Motor neuron (in vitro differentiated cells): ENCODE measurements at places on chromosomes 5 and 9.

GRCh38 chr5:54363669-54364068, 53.3 kb upstream of the ARL15 start:
- ATAC-seq = no peak

DNA sequence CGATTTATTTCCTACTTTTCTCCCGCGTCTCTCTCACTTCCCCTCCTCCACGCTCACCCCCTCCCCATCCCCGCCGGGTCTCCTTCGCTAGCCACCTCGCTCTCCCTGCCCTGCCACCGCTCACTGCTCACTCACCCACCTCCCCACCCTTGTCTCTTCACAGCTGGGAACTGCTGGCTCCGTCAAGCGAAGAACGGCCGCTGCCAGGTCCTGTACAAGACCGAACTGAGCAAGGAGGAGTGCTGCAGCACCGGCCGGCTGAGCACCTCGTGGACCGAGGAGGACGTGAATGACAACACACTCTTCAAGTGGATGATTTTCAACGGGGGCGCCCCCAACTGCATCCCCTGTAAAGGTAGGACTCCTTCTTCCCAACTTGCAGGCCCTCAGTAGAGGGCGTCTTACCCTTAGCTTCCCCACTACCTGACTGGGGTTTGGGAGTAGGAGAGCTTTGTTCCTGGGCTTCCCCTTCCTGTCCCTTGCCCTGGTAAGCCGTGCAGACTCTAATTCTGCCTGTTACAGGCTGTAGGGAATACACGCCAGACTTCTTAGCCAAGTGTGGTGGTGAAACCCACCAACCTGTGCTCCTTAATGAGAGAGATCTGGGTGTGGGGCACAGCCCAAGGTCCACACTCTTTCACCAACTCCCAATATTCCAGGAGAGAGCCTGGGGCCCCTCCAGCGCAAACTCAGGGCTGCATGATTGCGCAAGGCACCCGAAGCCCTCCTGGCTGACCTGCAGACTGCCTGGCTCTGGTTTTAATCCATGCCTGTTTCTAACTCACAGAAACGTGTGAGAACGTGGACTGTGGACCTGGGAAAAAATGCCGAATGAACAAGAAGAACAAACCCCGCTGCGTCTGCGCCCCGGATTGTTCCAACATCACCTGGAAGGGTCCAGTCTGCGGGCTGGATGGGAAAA, 2.5 kb downstream of the FST start:
- peak; percentile 6 for ATAC-seq

DNA sequence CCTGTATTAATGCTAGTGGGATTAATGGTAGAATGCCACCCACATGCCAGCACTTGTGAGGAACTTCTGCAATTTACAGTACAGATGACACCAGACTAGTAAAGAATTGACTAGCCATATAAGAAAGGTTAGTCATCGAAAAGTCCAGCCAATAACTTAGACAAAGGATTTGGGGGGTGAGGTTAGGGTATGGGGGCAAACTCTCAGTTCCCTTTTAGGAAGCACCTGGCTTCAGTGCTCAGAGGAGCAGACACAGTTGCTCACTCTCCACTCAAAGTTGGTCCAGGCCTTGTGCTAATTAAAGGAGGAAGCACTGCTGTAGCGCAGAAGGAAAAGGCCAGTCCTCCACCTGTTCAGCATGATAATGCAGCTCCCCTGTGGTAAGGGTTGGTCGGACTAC, 25.2 kb downstream of the TGFBR1 start:
- ATAC-seq = no peak

- ATAC-seq = peak; percentile 76
Measured at GRCh38 chr9:93223260-93224180, 39.6 kb downstream of the WNK2 start.

DNA sequence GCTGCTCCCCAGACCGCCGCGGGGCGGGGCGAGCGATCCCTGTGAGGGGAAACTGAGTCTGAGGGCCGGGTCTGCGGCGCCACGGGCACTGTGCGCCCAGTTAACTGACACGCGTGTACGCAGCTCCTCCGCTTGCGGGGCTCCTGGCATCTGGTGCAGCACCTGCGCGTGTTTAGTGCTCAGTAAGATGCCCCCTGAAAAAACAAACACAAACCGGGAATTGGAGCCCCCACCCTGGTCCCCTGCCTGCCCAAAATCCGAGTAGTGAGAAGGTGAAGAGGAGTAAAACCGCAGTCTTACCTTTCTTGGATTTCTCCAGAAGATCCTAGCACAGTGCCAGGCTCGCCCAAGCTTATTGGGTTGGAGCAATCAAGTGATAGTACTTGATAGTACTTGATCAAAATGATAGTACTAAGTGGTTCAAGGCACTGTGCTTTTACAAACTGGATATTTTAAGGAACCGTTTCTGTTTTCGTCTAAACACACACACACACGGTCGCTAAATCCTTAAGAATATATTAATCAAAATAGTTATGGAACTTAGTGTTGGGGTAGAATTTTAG, 2.7 kb upstream of the TRAF1 start:
- no peak for ATAC-seq

- no peak for ATAC-seq
Measured at GRCh38 chr9:34362614-34363214, 14.0 kb downstream of the MYORG start.

DNA sequence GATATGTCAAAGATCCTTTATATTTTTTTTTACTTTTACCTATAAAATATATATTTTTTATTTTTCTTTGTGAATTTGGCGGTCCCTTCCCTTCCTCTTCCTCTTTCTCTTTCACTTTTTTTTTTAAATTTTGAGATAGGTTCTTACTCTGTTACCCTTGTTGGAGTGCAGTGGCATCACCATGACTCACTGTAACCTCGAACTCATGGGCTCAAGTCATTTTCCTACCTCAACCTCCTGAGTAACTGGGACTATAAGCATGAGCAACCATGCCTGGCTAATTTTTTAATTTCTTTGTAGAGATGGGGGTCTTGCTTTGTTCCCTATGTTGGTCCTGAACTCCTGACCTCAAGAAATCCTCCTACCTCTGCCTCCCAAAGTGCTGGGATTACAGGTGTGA, 258.0 kb upstream of the CLINT1 start:
- ATAC-seq = no peak

DNA sequence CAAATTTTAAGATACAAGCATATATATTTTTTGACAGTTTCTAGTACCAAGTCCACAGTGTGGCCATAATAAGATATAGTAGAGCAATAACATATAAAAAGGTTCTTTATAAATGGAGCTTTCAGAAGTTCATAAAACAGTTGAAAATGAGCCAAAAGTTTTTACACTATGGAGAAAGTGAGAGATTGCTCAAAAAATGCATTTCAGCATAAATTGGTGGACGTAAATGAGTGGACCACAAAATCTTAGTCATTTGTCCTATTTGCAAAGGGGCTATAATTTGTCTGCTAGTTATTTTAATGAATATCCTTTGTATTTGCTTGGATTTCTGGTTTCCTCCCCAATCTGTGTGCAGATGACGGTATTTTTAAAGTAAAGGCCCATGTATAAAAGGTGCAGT, 159.4 kb upstream of the DAP start:
- no peak for ATAC-seq

- no peak for ATAC-seq
Measured at GRCh38 chr9:89609426-89610006, 4.7 kb downstream of the GADD45G start.

- no peak for ATAC-seq
Measured at GRCh38 chr9:15711531-15711930, 158.7 kb downstream of the CCDC171 start.

GRCh38 chr9:135487281-135488012, 7.9 kb downstream of the PPP1R26 start:
- no peak for ATAC-seq

DNA sequence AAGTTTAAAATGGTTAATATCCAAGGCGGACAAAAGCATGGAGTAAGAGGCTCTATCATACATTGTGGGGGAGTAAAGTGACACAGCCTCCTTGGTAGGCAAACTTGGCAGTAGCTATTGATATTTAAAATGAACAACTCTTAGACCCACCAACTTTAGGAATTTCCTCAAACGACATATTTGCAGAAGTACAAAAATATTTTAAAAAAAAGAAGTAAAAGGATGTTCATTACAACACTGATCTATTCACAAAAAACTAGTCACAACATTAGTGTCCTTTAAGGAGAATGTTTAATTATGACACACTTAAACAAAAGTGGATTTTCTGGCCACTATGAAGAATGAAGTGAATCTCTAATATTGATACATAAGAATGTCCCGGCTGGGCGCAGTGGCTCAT, 1.7 kb downstream of the ALG2 start:
- ATAC-seq = no peak

DNA sequence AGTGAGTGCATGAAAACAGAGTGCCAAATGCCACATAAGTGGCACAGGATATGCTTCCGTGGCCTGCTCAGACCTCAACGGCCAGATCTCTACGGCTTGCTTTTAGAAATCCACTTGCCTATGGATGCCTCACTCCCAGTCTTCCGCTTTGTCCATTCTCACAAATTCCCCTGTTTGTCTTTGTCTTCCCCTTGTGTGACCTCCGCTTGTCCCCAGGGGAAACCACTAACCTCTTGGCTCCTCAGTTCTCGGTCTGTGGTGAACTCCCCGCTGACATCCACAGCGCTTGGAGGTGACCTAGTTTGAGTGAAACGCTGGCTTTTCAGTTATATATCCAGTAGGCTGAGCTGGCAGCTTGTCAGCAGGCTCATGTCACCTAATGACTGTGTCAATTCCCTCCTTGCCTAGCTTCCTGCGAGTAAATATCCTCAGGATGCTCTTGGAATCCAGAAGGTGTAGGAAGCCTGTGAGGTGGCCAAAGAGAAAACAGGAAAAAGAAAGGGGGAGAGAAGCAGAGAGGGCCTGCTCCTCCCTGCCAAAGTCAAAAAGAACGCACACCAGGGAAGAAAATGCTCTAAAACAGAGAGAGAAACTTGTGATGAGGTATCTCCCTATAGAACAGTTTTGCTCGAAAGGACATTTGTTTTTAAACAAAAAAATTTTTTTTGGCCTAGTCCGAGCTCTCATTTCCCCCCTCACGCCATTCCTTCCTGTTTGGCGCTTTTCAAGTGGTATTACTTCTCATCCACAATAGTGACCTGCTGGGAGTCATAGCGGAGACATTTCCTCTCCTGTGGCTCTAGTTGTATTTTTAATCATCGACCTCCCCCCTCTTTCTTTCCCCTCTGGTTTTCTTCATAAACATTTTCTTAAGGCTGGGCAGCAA, 101.6 kb upstream of the SPRY4 start:
- peak; percentile 41 for ATAC-seq

GRCh38 chr9:22817181-22817580, 370.6 kb downstream of the DMRTA1 start:
- no peak for ATAC-seq
